ENCODE measurements at places on chromosomes 3 and 15. TPM values are rescaled to one million over a fixed set of nuclear protein-coding genes. Genes with fewer than 3 reads are reported as not detected.

Gene GOLGA8Q
- 1.4 TPM for total RNA-seq

Gene ETV5
- 1.3 TPM for total RNA-seq

Gene ROPN1
- total RNA-seq = not detected

Gene SGO1
- total RNA-seq = 20.8 TPM

Gene PRSS50
- not detected for total RNA-seq

GRCh38 chr3:172009803-172010202, 29.6 kb upstream of the FNDC3B start:
- no peak for DNase-seq

GRCh38 chr3:186925826-186926225, 4.5 kb upstream of the ST6GAL1 start:
- no peak for DNase-seq

DNA sequence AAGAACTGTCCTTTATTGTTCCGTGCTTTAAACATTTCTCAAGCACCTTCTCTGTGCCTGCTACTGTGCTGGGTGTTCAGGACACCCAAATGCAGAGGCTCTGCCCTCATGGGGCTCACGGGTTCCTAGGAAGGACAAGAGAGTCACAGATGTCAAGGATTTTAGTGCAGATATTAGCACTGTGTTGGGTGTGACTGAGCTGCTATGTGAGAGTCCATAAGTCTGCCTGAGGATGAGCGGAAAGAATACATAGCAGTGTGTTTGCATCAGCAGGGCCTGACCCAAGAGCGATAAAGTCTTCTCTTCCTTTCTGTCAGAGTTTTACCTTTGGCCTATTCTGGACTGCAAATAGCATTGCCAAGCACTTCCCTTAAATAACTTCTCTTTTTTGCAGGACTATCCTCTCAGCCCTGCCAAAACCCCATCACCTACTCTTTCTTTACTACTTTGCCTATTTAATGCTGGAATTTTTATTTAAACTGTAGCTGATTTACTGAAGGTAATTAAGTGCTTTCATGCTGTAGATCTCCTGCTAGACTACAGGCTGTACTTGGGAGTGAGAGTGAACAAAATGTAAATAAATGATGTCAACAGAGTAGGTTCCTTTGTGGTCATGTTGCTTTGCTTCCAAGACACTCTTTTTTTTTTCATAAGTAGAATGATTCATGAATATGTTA, 459.4 kb upstream of the TPRG1 start:
- no peak for DNase-seq

GRCh38 chr15:47624503-47624902, 92.8 kb upstream of the SEMA6D start:
- no peak for DNase-seq

DNA sequence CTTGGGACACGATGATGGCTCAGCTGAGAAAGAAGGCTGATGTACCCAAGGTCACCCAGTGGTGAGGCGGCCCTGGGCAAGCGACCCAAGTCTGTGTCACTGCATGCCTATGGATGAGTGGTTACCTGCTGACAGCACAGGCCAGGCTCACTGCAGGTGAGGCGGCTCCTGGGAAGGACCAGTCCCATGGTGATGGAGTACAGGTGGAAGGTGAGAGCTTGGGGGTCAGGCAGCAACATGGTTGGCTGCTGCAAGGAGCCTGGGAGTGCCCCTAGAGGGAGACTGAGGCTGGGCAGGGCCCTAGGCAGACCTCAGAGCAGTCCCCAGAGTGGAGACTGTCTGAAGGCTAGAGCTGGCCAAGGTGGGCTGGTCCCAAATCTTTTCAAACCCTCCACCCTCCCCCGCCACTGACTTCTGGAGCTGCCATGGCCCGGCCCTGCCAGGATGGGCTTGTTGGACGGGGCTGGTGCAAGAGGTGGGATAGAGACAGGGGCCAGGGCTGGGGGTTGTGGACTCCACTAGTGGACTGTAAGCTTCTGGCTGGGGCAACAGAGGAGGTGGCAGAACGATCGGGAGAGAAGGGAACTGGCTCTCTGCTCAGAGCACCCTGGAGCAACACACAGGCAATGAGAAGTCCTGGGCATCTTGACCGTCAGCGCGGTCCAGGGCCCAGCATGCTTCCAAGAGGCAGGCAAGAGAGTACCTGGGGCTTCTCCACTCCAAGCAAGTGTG, 72.5 kb upstream of the SLC6A11 start:
- no peak for DNase-seq

- DNase-seq = no peak
These were observed 147.0 kb upstream of the LRRFIP2 start for GRCh38 chr3:37321377-37321781.

DNA sequence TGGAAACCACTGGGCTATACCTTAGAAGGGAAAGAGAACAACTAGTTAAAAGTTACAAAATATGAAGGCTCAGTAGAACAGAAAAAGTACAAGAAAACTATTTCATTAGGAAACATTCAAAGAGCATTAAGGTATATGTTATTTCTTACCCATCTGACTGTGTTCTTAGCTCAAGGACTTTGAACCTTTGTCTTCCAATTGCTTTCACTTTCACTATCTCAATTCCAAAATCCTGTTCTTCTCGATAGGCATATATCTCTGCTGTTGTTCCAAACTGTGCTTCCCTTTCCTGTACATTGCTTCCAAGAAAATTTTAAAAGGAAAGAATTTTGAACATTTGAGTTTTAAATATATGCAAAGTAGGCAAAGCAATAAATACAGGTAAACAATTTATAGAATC, 6.9 kb downstream of the CRBN start:
- no peak for DNase-seq

- no peak for DNase-seq
These were observed 13.9 kb downstream of the EOGT start for GRCh38 chr3:68999605-69000004.

GRCh38 chr15:65189102-65189740, 4.1 kb upstream of the CLPX start:
- no peak for DNase-seq

DNA sequence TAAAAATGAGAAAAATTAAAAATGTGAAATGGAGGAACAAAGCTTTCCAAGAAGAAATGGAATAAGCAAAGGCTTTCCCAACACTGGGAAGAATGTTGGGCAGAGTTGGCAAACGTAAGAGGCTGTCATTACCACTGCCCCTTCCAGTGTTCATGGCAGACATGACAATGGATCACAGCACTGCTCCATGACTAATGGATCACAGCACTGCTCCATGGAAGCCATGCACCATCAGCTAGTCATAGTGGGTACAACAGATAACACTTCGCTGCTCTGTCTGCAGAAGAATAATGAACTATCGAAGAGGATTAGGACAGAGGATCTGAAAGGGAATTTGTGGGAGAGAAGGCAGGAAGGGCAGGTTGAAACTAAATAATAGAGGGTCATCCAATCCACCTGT, 5.0 kb downstream of the CAV3 start:
- no peak for DNase-seq

DNA sequence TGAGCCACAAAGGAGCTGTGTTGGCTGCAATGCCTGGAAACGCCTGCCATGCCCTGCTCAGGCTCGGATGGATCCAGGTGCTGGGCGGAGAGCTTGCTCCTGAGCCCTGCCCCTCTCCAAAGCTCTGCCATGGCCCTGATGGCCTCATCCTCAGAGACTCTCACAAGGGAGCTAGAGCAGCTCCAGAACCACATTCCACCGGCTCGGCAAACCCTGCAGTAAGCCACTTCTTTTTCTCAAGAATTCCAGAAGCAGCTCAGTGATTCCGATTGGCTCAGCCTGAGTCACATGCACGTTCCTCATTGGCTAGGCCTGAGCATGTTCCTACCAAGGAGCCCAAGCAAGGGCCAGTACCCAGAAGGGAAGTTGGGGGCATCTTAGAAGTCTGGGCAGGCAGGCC, 24.8 kb downstream of the TPRA1 start:
- DNase-seq = no peak

- no peak for DNase-seq
These were observed 542.6 kb downstream of the ZBBX start for GRCh38 chr3:166837535-166837934.

DNA sequence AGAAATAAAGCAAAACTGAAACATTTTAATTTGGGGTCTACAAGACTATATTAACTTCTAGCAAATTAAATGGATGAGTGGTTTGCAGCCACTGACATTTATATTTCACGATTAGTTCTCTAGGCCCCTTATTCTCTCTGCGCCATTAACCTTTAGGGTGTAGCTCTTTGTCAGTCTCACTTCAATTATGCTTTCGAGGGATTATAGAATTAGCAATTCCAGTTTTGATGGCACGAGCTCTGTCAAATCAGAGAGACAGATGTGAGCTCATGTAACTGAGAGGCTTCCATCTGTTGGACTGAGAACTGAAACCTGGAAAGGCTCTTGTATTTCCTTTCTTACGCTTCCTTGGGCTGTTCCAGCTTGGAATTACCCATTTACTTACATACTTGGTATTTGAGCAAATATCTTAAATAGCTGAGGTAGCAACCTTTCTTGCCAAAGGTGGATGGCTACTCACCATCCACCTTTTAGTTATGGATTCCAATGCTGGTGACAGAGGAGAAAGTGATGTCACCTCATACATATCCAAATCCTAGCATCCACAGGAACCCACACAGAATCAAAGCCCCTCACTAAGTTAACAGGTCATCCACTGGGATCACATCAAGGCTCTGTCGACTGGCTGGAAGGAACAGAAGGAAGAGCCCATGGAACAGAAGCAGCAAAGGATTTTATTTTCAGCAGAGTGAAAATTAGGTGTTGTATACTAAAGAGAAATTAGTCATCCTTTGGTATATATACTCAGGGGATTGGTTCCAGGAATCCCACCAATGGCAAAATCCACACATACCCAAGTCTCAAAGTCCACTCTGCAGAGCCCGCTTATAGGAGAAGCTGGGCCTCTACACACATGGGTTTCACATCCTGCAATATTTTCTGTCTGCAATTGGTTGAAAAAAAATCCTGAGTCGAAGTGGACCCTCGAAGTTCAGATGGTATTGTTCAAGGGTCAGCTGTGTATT, 20.8 kb downstream of the VGLL4 start:
- no peak for DNase-seq

Measured in activated T-helper 2 cell treated with anti-CD3 and anti-CD28 coated beads, Interferon-gamma antibody, Interleukin-2, Interleukin-4, amounts not matched to agents 10 μg/mL and 5 μg/mL and 100 μg/mL, durations not matched to agents 14 hours and 24 hours and 36 hours (primary cell).